ENCODE measurements at places on chromosomes 11 and 22. TPM values are rescaled to one million over a fixed set of nuclear protein-coding genes. Genes with fewer than 3 reads are reported as not detected.

Gene CHRM1
- total RNA-seq, result not detected

Gene INS
- total RNA-seq, result not detected

DNA sequence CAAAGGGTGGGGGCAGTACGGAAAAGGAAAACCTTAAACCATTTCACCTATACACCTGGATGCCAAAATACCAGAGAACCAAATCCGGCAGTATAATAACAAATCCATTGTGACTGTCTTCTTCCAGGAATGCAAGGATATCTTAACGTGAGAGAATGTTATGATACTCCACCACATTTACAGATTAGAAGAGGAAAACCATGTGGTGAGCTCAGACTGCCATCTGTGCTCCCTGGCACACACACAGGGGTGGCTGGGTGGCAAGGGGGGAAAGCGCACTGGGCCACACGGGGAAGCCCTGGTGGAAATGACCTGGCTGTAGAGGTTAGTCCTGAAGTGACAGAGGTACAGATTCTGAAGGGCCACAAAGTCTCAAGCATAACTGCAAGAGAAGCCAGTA, 9.9 kb downstream of the EIF1AD start:
- no peak for DNase-seq

DNA sequence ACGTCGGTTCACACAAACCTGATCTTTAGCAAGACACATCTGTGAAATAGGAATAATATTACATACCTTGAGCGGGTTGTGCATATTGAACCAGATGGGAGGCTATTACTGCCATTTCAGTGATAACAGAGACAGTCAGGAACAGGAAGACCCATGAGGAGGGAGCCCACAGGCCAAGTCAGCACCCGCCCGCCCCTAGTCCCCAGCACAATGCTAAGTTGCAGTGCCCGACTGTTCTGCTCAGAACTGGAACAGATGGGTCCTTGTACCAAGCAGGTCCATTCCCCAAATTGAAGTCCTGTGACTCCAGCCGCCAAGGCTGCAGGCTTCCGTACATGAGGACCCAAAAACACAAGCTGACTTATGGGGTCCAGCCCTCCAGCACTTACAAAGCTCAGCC, 9.3 kb downstream of the CXCR5 start:
- DNase-seq, result no peak

DNA sequence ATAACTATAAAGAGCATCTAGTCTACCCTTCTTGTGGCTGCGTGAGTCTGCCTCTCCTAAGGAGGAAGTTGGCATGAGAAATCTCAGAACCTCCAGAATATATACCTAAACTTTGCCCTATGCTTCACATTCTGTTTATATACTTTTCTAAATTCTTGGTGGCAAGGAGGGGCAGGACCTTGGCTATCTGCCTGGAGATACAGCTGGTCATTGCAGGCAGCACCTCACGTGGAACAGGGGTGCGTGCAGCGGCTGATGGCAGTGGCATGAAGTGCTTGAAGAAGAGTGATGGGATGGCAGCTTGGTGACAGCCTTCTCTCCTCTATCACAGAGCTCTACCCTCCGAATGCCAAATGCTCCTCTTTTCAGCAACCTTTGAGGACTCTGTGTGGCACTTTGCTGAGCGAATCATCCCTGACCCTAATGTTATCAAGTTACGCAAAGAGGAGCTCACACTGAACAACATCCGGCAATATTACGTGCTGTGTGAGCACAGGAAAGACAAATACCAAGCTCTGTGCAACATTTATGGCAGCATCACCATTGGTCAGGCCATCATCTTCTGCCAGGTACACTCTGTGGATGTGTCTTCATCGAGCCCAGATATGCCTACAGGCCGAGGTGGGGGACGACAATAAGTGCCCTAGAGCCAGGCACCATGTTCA, 12.5 kb downstream of the DDX25 start:
- DNase-seq, result no peak
